ENCODE measurements at places on chromosomes 5 and 9.

GRCh38 chr5:149549461-149550267 lies 1.6 kb downstream of the CSNK1A1 start:
- no peak for DNase-seq

GRCh38 chr9:98547606-98548005 lies 161.1 kb downstream of the GABBR2 start:
- no peak for DNase-seq

GRCh38 chr5:79416499-79416898 lies 97.4 kb downstream of the HOMER1 start:
- DNase-seq = no peak

GRCh38 chr5:2985718-2986117 lies 234.2 kb upstream of the IRX2 start:
- no peak for DNase-seq

- no peak for DNase-seq
These were observed 50.5 kb downstream of the RGS3 start for GRCh38 chr9:113514061-113514460.

DNA sequence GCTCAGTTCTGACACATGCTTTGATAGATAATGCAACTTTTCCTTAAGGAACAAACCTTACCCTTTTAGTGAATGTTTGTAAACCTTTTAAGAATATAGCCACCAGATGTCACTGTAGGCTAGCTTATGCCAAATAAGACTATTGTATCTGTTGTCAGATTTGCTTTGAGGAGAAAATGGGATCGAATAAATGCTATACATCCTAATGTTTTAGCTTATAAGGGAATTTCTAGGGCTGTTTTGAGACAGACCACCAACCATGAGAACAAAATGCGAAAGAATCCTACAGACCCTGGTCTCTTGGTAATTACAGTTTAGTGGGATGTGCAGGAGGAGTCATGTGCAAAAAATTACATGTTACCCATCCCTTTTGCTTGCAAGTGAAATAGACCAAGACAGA lies 127.6 kb upstream of the NMUR2 start:
- no peak for DNase-seq
